ENCODE measurements at places on chromosomes 5 and 9.

DNA sequence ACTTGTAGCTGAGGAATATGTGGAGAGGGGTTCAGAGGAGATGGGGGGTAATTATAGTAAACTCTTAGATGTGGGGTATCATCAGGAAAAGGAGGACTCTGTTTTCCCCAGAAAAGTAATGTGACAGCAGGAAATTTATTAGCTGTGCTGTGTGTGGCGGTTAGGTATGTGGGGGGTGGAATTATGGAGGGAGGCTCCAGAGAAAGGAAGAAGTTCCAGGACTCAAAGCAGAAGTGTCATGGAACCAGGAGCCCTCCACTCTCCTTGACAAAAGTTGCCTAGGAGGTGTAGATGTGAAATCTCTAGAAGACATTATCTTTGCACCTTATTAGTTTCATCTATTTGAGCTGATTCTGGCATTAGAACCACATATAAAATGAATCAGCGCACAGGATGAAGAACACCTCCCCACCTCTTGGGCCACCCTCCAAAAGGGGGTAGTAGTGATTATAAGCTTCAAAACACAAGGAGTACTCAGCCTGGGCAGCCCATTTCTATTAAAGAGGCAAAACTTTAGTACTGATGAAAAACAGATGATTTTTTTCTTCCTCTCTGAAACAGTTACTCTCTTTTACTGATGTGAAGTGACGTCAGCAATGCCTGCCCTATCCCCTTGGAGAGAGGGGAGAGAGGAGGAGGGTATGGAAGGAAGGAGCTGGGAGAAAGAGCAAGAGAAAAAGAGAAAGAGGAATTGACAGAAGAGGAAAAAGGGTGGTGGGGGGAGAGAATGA is 18.2 kb downstream of the NR2F1 start:
- DNase-seq, result no peak

DNA sequence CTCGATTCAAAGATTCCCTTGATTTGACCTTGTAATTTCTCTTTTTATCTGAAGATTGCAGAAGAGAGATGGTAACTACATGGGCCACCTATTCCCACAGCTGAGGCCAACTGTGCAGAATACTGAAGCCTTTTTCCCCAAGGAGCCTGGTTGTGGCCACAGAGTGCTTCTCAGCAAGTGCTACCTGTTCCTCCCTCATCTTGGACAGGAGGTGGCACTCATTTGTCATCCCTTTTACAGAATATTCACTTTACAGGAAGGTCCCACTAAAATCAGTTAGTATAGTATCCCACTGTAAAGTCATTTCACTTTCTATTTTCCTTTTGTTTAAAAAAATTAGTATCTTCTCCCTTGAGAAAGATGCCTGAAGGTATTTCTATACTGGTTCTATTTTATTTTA is 346.4 kb downstream of the ARL15 start:
- DNase-seq, result no peak

GRCh38 chr9:108057421-108058134 is 568.0 kb upstream of the KLF4 start:
- no peak for DNase-seq

- DNase-seq, result no peak
These were observed 91.6 kb upstream of the ICE1 start for GRCh38 chr5:5330728-5331452.

GRCh38 chr5:119945691-119946090 is 316.3 kb downstream of the FAM170A start:
- DNase-seq, result no peak

GRCh38 chr5:113357696-113358476 is 76.9 kb downstream of the TSSK1B start:
- no peak for DNase-seq

- DNase-seq, result no peak
These were observed 9.1 kb upstream of the ZBTB34 start for GRCh38 chr9:126851286-126851880.

DNA sequence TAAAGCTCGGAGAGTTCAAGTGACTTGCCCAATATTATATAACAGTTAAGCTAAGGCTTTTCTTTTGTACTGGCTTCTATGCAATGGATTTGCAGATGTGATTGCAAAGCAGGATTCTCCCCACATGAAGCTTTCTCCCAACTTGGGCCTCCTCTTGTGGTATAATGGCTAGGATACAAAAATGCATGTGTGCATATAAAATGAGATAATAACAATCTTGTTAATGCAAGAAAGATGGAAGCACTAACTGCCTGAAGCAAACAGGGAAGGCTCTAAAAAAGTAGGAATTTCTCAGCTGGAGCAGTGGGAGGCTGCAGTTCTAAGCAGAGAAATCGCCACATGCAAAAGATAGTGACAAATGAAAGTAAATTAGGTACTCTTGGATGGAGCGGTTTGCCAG is 444.2 kb upstream of the RIOK2 start:
- DNase-seq, result no peak

- no peak for DNase-seq
These were observed 51.9 kb upstream of the IL7R start for GRCh38 chr5:35804841-35805240.

GRCh38 chr5:158917731-158918130 is 182.0 kb downstream of the EBF1 start:
- no peak for DNase-seq

DNA sequence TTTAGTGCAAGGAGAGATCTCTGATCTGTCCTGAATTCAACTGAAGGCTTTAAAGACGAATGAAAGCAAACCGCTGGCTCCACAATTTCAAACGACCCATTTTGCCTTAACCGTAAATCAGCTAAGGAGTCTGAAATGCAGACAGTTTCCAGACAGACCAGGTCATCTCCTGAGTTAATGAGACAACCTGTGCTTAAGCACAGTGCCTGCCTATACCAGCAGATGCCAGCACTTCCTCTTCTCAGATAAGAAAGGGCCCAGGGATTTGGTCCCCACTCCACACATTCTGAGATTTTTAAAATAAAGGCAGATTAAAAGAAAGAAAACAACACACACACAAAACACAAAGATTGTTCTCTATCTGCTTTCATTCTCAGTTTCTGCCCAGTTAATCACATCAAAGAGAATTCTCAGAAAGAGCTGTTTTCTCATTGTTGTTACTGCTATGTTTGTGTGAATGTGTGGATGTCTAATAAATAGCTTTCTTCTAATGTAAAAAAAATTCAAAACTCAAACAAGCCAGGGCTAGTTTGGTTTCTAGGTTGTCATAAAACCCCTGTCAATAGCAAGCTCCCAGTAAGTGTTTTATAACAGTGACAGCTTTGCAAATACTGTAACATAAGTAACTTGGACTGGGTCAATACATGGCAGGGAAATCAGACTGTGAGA is 157.7 kb upstream of the SLC24A2 start:
- no peak for DNase-seq
